ENCODE measurements at places on chromosomes 3 and 15. TPM values are rescaled to one million over a fixed set of nuclear protein-coding genes. Genes with fewer than 3 reads are reported as not detected.

DNA sequence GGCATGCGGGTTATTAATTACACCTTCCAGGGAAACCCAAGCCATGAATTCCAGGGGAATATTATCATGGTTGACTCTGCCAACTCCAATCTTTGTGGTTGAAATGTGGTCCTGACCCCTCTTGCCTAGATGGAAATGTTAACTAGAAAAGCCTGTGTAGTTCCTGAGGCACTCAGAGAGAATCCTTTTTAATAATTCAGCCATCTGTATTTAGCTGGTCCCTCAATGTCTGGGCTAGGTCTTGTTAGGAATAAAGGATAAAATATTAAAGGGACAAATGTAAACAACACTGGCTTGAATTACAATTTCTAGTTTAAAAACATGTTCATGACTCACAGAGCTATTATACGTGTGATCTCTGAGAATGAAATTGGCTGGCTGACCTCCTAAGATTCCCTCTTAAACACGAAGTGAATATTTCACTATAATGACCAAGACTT, 435.2 kb upstream of the SUCLG2 start:
- no peak for DNase-seq
- H3K27ac ChIP-seq, result no peak overlapping the region
- no peaks in the 10 kb centered on the region for H3K36me3 ChIP-seq
- H3K4me1 ChIP-seq, result peaks cover 43% of the 10 kb centered on the region
- no peak overlapping the region for H3K4me3 ChIP-seq

DNA sequence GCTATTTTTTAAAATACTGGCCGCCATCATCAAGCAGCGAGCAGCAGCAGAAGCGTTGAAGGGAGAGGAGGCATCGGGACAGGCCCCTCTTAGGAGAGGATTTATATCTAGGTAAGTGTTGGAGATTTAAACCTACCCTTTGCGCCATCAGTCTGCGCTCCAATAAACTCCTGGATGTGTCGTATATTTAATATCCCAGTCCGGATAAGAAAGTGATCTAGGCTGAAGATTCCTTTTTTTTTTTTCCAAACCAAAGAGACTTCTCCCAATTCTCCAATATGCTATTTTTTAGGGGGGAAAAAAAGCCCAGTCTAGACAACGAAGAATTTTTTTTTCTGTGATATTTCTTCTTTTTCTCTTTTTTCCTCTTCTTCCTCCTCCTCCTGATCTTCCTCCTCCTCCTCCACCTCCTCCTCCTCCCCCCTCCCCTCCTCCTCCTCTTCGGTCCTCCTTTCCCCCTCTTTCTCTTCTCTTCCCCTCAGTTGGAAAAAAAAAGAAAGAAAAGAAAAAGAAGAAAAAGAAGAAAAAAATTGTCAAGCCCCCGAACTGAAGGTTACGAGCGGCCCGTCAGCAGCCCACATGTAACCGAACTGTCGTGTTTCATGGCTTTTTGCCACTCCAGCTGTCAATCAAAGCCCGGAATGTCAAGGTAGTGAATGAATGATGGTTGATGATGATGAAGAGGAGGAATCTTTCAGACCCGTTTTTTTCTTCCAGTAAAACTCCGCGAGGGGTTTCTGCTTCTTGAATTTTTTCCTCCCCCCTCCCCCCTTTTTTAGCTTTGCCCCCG, 835 bp downstream of the MEIS2 start:
- H3K4me1 ChIP-seq, result peaks cover 38% of the 10 kb centered on the region
- peaks cover 6% of the 10 kb centered on the region for H3K36me3 ChIP-seq
- no peak for DNase-seq
- peak overlapping the region; percentile 80 for H3K4me3 ChIP-seq
- H3K27ac ChIP-seq, result no peak overlapping the region

DNA sequence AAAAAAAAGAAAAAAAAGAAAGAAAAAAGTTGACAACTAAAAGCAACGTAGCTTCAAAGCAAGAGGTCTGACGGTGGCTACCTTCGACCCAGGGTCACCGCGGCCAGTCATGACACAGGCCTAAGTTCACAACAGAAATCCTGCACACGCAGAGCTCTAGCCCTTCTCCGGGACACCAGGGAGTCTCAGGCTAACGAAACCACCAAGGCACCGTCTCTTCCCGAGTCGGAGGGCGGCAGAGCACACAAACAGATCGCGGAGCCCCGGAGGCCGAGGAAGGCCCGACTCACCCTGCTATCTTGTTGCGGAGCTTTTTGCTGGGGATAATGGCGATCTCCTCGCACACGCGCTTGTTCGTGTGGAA, 584 bp downstream of the RPS17 start:
- peak overlapping the region; percentile 96 for H3K4me3 ChIP-seq
- peak overlapping the region; percentile 94 for H3K27ac ChIP-seq
- H3K36me3 ChIP-seq, result peaks cover 55% of the 10 kb centered on the region
- H3K4me1 ChIP-seq, result peaks cover 24% of the 10 kb centered on the region
- H3K27me3 ChIP-seq, result no peaks in the 10 kb centered on the region
- DNase-seq, result no peak

DNA sequence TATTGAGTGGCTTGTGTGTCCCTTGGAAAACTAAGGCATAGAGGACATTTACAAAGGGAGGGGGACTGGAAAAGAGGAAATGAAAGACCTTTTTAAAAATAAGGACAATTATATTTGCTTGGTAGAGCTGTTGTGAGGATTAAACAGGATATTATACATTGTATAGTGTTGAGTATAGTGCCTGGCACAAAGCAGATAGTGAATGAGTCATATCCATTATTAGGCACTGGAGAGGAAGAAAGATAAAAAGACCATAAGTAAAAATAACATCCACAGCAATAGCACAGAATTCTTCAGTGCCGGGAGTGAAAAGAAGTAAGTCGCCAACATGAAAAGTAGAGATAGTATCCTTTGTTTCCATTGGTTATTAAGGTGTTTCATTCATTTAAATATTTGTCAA, 623.3 kb downstream of the PDCD6IP start:
- no peaks in the 10 kb centered on the region for H3K4me1 ChIP-seq
- H3K36me3 ChIP-seq, result no peaks in the 10 kb centered on the region
- no peak overlapping the region for H3K4me3 ChIP-seq
- H3K27ac ChIP-seq, result no peak overlapping the region

Gene NR2E3
- not detected for total RNA-seq
